ENCODE measurements at places on chromosomes 13 and 19.

- DNase-seq, result no peak
Measured at GRCh38 chr13:114135731-114136171, 3.3 kb upstream of the RASA3 start.

DNA sequence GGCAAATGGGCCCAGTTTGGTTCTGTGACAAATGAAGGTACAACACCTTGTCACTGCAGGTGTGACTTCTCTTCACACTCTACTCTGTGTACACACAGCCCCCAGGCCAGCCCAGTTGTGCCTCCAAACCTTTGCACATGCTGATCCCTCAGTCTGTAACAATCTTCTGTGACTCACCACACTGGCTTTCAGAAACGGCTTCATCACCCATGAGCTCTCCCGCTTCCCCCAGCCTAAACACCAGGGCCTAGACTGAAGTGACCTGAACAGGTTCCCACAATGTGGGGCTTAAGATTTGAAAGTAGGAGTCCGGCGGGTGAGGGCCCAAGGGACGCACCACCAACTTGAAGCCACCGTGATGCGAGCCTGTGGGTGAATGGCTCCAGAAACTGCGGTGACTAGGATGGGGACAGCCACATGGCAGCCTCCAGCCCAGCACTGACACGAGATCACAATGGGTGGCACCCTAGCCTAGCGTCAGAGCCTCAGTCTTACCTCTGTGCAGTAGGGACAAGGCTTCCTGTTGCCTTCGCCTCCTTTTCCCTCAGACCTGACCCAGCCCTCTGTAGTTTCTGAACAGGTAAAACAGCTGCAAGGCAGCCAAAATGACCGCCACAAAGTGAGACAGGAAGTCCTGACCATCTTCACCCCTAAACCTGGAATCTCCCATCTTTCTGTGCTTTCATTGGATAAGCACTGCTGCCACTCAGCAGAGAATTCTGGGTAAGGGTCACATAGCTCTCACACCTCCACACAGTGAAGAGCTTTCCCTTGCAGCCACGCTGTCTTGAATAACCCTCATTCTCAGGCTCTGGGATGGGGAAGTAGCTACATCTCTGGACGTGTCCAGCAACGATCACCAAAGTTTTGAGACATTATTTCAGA lies 34.2 kb upstream of the ZNF599 start:
- DNase-seq, result no peak

DNA sequence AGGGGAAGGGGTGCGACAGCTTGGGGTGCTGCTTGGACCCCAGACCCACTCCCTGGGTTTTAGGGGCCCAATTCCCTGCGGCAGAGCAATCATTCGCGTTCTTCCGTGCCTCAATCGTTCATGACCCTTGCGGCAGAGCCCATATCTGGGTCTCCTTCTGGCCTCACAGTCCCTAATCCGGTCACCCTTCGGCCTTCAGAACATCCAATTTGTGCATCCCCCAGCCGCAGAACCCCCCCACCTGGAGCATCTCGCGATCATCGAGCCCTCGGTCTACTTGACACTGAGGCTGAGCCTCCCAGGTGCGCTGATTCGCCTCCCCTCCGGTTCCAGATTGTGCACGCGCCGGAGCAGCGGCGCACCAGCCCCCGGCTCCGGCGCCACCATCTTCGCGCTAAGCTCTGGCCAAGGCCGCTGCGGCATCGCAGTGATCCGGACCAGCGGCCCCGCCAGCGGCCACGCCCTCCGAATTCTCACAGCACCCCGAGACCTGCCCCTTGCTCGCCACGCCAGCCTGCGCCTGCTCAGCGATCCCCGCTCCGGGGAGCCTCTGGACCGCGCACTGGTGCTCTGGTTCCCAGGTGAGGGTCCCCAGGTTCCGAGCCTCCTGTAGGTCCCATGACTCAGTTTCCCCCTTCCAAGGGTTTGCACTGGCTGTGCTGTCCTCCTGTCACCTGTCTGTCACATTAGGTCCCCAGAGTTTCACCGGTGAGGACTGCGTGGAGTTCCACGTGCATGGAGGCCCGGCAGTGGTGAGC lies 501 bp downstream of the GTPBP3 start:
- peak; percentile 73 for DNase-seq

- DNase-seq, result no peak
Measured at GRCh38 chr13:99642006-99642405, 140.7 kb downstream of the TM9SF2 start.

DNA sequence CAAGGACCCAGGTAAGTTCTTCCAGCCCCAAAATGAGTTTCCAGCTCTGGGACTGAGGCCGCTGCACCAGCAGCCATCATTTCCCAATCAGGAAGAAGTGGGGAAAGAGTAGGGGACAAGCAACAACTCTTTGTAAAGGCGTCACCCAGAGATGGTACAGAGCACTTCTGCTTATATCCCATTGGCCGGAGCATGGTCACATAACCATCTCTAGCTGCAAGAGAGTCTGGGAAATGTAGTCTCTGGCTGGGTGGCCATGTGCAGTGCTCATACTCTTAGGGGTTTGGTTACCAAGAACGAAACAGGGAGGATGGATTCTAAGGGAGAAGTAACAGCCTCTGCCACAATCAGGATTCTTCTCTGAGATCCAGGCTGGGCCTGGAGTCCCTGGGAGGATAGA lies 26.3 kb downstream of the CKM start:
- DNase-seq, result no peak

DNA sequence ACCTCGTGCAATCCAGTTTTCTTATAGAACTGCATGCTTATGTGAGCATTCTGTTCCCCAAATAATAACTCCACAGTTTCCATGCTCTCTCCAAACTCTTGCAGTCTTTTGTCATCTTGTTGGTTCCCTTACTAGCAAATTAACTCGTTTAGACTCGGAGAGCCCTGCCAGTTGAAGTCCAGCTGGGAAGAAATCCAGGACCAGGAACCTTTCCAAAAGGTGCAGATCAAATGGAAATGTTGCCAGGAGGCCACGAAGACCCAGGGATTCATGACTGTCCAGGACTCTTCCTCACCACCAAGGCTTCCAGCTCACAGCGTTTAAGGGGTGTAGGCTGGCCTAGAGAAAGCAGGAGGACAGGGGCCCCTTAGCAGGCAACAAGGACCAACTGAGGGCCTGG lies 2.1 kb upstream of the TDRD12 start:
- no peak for DNase-seq

- no peak for DNase-seq
Measured at GRCh38 chr19:30521937-30522336, 149.8 kb downstream of the ZNF536 start.

GRCh38 chr13:60514891-60515290 lies 117.9 kb downstream of the TDRD3 start:
- DNase-seq, result no peak

DNA sequence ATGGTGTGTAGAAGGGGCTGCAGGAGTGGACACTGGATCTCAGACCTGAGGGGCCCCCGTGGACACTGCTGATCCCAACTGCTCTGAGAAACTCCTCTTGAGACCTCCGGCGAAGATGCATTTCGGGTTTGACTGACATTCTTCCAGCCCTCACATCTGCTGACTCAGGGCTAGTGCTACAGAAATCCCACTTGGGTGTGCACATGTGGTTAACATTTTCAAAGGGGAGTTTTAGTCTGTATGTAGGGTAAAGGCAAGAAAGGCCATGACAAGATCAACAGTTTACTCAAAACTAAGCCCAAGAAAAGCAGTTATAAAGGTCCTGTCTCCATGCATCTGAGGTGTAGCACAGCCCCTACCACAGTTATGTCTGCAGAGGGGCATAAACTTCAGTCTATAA lies 31.2 kb downstream of the DLEU7 start:
- no peak for DNase-seq

Measured in stimulated activated CD4-positive, alpha-beta T cell treated with anti-CD3 and anti-CD28 coated beads, Interleukin-15, amount 100 ng/mL, for 24 hours (primary cell).